ENCODE measurements at places on chromosomes 1 and 21. TPM values are rescaled to one million over a fixed set of nuclear protein-coding genes. Genes with fewer than 3 reads are reported as not detected.

HES3 gene
- not detected for total RNA-seq

CCDC17 gene
- total RNA-seq = 1.0 TPM

REN gene
- total RNA-seq = not detected

SPRR4 gene
- not detected for total RNA-seq

SELL gene
- 0.39 TPM for total RNA-seq

PODN gene
- 20.9 TPM for total RNA-seq

RHOU gene
- total RNA-seq = 0.91 TPM

PDC gene
- total RNA-seq = not detected

UBQLN4 gene
- 15.6 TPM for total RNA-seq

SPRR2G gene
- total RNA-seq = not detected

HAO2 gene
- total RNA-seq = not detected

ZNF648 gene
- total RNA-seq = not detected

NBPF10 gene
- 2.8 TPM for total RNA-seq

NEXN gene
- 13.0 TPM for total RNA-seq

FNDC10 gene
- 3.6 TPM for total RNA-seq

FCRL2 gene
- total RNA-seq = not detected

PGBD5 gene
- 0.20 TPM for total RNA-seq

CATSPERE gene
- 0.73 TPM for total RNA-seq

FAM3B gene
- not detected for total RNA-seq

ARHGEF16 gene
- 0.66 TPM for total RNA-seq

LIN28A gene
- total RNA-seq = not detected

S100A12 gene
- not detected for total RNA-seq

SESN2 gene
- 32.8 TPM for total RNA-seq

LCE2A gene
- not detected for total RNA-seq

BRINP3 gene
- total RNA-seq = not detected

SMPDL3B gene
- not detected for total RNA-seq

FGR gene
- total RNA-seq = 0.30 TPM

SOD1 gene
- 189 TPM for total RNA-seq

CRB1 gene
- 0.46 TPM for total RNA-seq

PDZK1 gene
- total RNA-seq = 0.33 TPM

TNFRSF4 gene
- total RNA-seq = 0.17 TPM

CYP4A11 gene
- total RNA-seq = not detected

EVA1B gene
- total RNA-seq = 131 TPM

CD1D gene
- total RNA-seq = 0.59 TPM

DTL gene
- 2.0 TPM for total RNA-seq

AMPD1 gene
- not detected for total RNA-seq

MIA3 gene
- total RNA-seq = 60.7 TPM
